Psoas muscle (tissue), 8 donors: ENCODE measurements at places on chromosomes 11 and 22. TPM values are rescaled to one million over a fixed set of nuclear protein-coding genes. Genes with fewer than 3 reads are reported as not detected.

Gene MPZL3
- 0.66 TPM for total RNA-seq

Gene CKAP5
- total RNA-seq: 108 TPM

Gene C11orf91
- total RNA-seq: 0.87 TPM

Gene NDUFC2
- 223 TPM for total RNA-seq

Gene ALDH3B1
- 3.3 TPM for total RNA-seq

Gene SBF1
- 75.3 TPM for total RNA-seq

Gene PITPNB
- 29.9 TPM for total RNA-seq

Gene RAG2
- not detected for total RNA-seq

Gene PRG3
- not detected for total RNA-seq

Gene CRYBA4
- not detected for total RNA-seq

Gene MS4A6E
- not detected for total RNA-seq

Gene ROBO4
- total RNA-seq: 17.5 TPM

Gene KCNE3
- total RNA-seq: 1.0 TPM

Gene ATP5MG
- 237 TPM for total RNA-seq

Gene SERGEF
- 28.3 TPM for total RNA-seq

Gene KRTAP5-1
- total RNA-seq: not detected

Gene TAF6L
- total RNA-seq: 19.9 TPM

Gene SLC22A8
- not detected for total RNA-seq

Gene C11orf97
- not detected for total RNA-seq

Gene PPFIBP2
- 35.0 TPM for total RNA-seq

Gene FXYD2
- 0.42 TPM for total RNA-seq

Gene GRAP2
- 0.18 TPM for total RNA-seq

Gene STK33
- total RNA-seq: 8.2 TPM

Gene CYP2R1
- total RNA-seq: 6.7 TPM

Gene APOA5
- total RNA-seq: not detected

Gene GSTT2
- not detected for total RNA-seq

Gene C11orf21
- total RNA-seq: 0.40 TPM

Gene PRRG4
- total RNA-seq: 0.40 TPM

Gene MRGPRX3
- not detected for total RNA-seq

Gene KDM4D
- total RNA-seq: 0.30 TPM

Gene GDPD5
- 13.9 TPM for total RNA-seq

Gene PAMR1
- 0.37 TPM for total RNA-seq
